ENCODE measurements at places on chromosomes 5 and 9. TPM values are rescaled to one million over a fixed set of nuclear protein-coding genes. Genes with fewer than 3 reads are reported as not detected.

The GNE gene
- 26.0 TPM for total RNA-seq

The IL4 gene
- not detected for total RNA-seq

The PLAC8L1 gene
- total RNA-seq, result not detected

The MSX2 gene
- 0.49 TPM for total RNA-seq

The PCDHB7 gene
- 5.0 TPM for total RNA-seq

The LRRC70 gene
- total RNA-seq, result 10.4 TPM

The MRPL36 gene
- total RNA-seq, result 28.4 TPM

The CER1 gene
- not detected for total RNA-seq

The C5 gene
- total RNA-seq, result 14.8 TPM

The PCDHB13 gene
- total RNA-seq, result 4.9 TPM

The GPR151 gene
- total RNA-seq, result not detected

Data from sciatic nerve (tissue), 2 donors.